ENCODE measurements at places on chromosomes 5 and 9.

DNA sequence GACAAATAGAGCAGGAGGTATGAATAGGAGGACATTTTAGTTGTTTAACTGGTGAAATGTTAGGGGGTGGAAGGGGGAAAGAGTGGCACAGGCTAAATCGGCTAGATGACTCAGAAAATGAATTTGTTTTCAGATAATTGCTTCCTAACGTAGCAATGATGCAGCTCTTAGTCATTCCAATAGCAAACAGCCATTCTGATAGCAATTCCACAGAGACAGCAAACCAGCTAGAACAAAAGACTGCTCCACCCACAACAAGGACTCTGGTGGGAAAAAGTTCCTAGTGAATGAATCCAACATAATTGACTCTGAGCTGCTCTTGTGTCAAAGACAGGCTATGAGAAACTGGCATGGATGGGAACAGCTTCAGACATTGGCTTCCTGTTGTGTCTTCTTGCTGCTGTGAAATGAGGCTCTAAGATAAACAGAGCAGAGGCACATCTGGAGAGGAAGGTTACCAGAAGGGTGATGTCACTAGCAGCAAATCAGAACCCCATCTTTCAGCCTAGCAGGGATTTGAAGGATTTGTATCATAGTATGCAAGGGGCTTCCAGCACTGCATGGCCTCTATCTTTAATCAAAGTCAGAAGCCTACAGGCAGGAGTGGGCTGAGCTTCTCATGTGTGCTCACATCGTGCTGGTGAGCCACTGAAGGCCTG is 28.1 kb upstream of the F2RL1 start:
- peak; percentile 76 for DNase-seq

DNA sequence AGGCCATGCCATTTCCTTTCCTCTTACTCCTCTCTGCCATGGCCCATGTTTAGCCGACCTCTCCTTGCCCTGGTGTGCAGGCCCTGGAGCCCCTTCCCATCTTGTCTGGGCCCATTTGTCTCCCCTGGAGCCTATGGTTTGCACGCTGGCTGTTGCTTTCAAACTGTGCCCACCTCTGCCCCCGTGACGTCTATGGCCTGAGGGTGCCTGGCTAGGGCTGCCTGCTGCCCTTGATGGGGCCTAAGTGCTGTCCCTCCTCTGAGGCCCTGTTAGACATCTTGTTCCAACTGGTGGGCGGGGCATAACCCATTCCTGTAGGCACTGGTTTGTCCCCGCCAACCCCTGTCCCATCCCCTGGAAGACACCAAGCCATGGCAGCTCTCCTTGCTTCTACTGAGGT is 22.7 kb upstream of the ENHO start:
- DNase-seq = no peak

GRCh38 chr9:130289711-130290241 is 24.2 kb downstream of the HMCN2 start:
- DNase-seq = no peak

- DNase-seq = no peak
Observed at GRCh38 chr9:72333197-72333596, 31.8 kb downstream of the ZFAND5 start.

DNA sequence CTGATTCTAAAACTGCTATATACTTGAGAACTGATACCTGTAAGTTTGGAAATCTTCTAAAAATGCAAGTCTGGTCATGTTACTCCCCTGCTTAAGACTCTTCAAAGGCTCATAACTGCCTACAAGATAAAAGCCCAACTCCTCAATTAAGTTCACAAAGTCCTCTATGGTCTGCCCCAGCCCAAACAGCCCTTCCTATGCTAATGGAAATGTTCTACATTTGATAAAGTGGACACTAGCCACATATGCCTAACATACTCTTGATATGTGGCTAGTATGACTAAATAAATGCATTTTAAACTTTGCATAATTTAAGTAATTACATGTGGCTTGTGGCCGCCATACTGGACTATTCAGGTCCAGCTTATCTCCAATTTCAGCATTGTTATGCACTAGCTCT is 204.5 kb downstream of the AP3B1 start:
- DNase-seq = no peak

- no peak for DNase-seq
Observed at GRCh38 chr5:14472986-14473567, 108.5 kb upstream of the OTULINL start.

- DNase-seq = no peak
Observed at GRCh38 chr9:132776891-132777290, 101.2 kb downstream of the AK8 start.

DNA sequence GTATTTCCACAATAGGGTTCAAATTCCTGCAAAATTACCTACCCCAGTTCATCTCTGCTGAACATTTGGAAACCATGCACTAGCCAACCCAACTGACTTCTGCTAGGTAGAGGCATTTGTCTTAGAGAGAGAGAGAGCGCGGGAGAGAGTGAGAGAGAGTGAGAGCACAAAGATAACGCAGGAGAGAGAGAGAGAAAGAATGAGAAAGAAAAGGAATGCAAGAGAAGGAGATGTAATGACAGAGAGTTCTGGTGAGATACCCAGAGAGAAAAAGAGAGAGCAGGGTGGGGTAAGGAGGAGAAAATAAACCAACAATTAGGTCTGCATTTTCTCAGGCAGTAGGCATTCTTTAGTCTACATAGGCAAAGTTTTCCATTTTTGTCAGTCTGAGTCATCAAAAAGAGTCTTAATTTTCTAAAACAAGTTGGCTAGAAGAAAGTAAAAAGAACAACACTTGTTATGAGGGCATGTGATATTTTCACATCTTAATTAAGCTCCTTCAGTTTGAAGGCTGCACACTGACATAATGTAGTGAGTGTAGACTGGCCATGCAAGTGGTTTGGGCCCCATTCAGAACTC is 98.2 kb downstream of the MAP1B start:
- DNase-seq = no peak

- no peak for DNase-seq
Observed at GRCh38 chr9:19690128-19690527, 98.7 kb downstream of the SLC24A2 start.

DNA sequence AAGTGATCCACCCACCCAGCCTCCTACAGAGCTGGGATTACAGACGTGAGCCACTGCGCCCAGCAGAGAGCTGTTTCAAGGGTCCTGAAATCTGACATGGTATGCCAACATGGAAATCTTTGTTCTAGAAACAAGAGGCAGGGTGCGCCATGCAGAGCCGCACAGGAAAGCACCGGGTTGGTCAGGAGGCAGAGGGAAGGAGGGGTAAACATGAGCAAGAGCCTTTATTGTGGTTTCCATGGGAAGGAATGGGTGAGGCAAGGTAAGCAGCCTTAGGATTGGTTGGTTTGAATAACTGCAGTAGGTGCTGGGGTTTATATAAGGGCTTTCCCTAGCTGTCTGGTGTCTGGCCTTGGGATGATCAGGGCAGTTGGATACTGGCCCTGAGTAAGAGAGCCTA is 5.5 kb upstream of the EXOSC2 start:
- no peak for DNase-seq

- DNase-seq = no peak
Observed at GRCh38 chr5:136242136-136242535, 49.2 kb upstream of the SMIM32 start.

GRCh38 chr5:157596487-157596886 is 20.9 kb upstream of the ADAM19 start:
- no peak for DNase-seq

GRCh38 chr9:127923771-127924170 is 6.8 kb downstream of the PIP5KL1 start:
- DNase-seq = no peak

DNA sequence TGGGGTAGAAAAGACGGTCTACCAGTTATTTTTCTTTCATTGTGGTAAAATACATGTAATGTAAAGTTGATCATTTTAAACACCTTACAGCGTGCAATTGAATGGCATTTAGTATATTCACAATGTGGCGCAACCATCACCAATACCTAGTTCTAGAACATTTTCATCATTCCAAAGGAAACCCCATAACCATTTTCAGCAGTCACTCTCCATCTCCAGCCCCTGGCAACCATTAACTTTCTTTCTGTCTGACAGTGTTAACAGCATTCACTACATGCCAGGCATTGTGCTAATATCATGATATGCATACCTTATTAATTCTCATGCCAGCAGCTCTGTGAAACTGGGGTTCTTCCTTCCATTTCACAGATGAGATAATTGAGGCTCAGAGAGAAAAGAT is 32.0 kb downstream of the PTGS1 start:
- no peak for DNase-seq

- no peak for DNase-seq
Observed at GRCh38 chr9:110351009-110351467, 13.4 kb upstream of the TXNDC8 start.

GRCh38 chr5:131983244-131983771 is 28.1 kb downstream of the ACSL6 start:
- no peak for DNase-seq

- DNase-seq = no peak
Observed at GRCh38 chr5:168014433-168015123, 276.9 kb upstream of the WWC1 start.
